Stimulated activated CD4-positive, alpha-beta T cell treated with anti-CD3 and anti-CD28 coated beads, TNF-alpha, amount 100 ng/mL, for 48 hours (primary cell): ENCODE measurements at places on chromosomes 4 and X.

- DNase-seq = no peak
Observed at GRCh38 chr4:12122316-12122715, 693.6 kb upstream of the HS3ST1 start.

DNA sequence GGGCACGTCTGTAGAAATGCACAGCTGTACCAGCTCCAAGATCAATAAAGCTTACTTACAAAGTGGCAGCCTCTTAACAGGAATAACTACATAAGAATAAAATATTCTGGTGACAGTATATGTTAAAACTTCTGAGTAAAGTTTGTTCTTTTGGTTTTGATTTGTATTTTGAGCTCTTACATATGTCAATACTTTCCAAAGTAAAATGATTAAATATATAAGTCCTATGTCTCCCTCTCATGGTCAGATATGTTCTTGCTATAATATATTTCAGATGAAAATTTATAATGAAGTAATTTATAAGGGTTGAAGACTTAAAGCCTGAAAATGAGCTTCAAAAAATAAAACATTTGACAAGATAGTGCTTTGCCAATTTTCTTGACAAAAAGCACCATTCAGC lies 254.4 kb downstream of the NPFFR2 start:
- DNase-seq = no peak

GRCh38 chr4:152094970-152095700 lies 334.3 kb upstream of the GATB start:
- no peak for DNase-seq

DNA sequence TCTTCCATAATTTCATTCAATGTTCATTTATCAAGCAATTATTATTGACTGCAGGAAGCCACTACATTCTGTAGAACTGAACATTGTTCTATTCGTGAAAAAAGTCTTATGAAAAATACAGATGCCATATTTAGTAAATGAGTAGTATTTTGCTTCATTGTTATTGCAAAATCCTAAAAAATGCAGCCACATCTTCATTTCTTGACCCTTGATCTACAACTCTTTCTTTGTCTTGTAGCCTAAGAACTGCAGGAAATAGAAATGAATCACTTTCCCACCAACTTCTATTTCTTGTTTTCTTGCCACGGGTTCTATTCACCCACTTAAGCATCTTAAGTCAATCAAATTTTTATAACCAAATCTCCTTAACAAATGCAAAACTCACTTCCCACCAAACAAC lies 63.3 kb downstream of the KCNIP4 start:
- DNase-seq = no peak

GRCh38 chr4:172881645-172882044 lies 287.0 kb upstream of the GALNT7 start:
- DNase-seq = no peak

DNA sequence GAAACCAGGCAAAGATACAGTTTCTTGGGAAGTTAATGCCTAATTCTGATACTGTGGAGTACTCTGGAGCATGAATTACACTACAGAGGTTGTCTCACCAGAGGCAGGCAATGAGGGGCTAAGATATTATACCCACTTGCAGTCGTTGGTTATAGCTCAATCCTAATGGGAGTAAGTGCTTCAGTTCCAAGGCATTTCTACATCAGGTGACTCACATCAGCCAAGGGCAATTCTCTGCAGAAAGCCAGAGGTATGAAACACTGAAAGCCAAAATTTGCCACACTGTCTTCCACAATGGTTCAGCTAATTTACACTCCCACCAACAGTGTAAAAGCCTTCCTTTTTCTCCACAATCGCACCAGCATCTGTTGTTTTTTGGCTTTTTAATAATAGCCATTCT lies 174.0 kb upstream of the IL15 start:
- DNase-seq = no peak

DNA sequence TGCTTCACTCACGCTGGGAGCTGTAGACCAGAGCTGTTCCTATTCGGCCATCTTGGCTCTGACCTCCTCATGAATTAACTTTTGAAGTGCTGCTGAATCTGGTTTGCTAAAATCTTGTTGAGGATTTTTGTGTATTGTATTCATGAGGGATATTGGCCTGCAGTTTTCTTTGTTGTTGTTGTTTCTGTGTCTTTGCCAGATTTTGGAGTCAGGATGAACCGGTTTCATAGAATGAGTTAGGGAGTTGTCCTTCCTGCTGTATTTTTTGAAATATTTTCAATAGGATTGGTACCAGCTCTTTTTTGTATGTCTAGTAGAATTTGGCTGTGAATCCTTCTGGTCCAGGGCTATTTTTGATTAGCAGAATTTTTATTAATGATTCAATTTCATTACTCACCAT lies 138.1 kb downstream of the NPFFR2 start:
- no peak for DNase-seq

DNA sequence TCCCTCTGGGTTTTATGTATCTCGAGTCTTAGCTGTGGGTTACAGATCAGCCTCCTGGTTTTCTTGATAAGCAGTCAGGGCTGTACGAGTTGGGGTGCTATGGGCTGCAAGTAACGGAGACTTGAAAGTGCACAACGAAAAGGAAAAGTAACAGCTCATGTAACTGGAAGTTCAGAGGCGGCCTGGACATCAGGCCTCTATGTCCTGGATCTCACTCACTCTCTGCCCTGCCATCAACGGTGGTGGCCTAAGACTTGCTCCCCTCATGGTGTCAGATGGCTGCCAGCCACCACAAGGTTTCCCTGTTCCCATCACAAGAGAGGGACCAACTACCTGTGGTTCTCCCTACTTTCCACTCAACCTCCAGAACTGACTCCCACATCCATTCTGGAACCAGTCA lies 4.8 kb downstream of the PPP2R2C start:
- no peak for DNase-seq

DNA sequence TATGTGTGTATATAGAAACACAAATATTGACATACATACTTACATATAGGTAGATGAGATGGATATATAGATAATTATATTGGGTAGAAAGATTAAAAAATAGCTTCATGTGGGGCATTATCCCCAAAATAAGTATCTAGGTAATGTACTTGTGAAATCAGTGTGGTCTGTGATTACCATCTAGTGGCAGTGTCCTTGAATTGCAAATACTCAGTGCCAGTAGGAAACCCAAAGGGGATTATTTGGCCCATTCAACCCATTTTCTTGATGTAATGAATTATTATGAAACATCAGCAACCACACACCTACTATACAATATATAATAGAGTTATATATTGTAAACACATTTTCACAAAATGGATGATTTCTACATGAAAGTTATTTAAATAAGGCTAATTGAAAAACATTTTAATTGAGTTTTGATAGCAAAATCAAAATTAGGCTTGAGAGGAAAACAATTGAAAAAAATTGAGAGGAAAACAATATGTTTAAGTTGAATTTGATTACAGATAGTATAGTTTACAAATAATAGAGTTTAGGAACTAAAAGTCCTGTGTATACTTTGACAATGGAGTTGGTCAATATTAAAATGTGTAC lies 389.4 kb downstream of the GALNTL6 start:
- no peak for DNase-seq

DNA sequence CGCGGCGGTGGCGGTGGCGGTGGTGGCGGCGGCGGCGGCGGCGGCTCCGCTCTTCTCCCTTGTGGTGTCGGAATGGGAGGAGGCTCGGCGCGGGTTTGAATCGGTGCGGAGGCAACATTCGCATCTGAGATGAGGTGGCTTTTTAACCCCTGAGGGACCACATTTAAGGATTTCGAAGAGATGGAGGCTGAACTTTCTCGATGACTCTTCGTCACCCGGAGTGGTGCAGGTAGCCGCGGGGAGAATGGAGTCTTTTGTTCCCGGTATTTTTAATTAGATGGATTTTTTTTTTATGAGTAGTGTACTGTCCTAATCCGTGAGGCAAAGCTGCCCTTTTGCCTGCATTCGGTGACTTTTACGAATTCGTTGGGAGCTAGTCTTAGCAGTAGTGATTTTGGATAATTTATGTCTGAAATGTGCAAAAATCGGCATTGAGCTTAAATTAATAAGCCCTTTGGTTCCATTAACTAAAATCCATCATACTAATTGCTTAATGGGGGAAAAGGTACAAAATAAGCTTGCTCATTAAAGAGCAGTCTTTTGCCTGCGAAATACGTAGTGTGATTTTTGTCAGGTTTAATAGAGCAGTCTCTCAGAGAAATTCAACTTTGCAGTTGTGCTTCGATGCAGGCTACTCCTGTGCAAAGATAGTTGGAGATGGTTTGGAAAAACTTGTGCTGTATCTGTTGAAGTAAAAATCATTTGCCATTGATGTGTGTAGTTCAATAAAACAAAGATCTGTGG lies 206.2 kb downstream of the TENM3 start:
- no peak for DNase-seq

GRCh38 chr4:159281771-159282170 lies 178.9 kb downstream of the RAPGEF2 start:
- DNase-seq = no peak

DNA sequence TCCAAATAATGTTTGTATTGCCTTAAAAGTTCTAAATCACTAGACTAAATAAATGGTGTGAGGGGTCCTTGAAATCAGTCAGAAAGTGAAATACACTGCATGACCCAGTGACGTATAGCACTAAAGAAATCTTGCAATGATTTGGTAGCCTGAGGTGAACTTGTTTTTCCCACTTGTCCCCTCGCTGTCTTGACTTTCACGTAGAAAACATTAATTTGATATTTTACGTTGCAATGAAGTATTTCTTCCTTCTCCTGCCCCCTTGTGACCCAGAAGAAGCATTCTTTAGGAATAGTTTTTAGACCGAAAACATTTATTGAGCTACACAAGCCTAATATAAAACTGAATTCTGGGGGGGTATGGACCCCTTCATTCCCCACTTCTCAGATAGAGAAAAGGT lies 3.7 kb downstream of the KLB start:
- DNase-seq = no peak

GRCh38 chr4:141120036-141120593 lies 13.2 kb downstream of the RNF150 start:
- DNase-seq = no peak
